Fibroblast of the aortic adventitia (primary cell): ENCODE measurements at places on chromosomes 6 and 20.
A peak's percentile ranks its signal among the peaks of the same experiment; 100 is the strongest.

DNA sequence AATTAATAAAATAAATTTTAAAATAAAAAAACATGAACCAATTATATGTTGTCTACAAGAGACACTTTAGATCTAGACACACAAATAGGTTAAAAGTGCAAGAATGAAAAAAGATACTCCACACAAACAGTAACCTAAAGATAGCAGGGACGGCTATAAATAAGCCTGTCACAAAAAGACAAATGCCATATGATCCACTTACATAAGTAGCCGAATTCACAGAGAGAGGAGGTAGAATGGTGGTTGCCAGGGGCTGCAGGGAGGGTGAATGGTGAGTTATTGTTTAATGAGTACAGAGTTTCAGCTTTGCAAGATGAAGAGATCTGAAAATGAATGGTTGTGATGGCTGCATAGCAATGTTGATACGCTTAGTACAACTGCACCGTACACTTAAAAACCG lies 32.7 kb downstream of the KATNA1 start:
- DNase-seq: no peak

GRCh38 chr6:90386399-90387382 lies 90.0 kb upstream of the BACH2 start:
- no peak for DNase-seq

DNA sequence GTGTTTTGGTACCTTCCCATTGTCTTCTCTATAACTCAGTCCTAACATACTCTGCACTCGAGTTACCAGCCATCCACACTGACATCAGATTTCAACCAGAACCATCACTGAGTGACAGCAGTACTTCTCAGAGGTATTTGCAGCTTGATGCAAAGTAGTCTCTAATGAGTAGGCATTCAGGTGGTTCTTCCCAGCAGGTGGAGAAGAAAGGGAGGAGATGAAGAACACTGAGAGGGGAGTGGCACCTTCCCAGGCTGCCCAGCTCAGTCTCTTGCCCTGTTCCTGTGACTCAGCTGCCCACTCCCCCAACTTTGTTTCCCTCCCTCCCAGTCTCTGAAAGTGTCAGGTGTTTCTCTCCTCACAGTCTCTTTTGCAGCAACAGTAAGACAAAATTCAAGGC lies 38.7 kb upstream of the SMIM28 start:
- no peak for DNase-seq

DNA sequence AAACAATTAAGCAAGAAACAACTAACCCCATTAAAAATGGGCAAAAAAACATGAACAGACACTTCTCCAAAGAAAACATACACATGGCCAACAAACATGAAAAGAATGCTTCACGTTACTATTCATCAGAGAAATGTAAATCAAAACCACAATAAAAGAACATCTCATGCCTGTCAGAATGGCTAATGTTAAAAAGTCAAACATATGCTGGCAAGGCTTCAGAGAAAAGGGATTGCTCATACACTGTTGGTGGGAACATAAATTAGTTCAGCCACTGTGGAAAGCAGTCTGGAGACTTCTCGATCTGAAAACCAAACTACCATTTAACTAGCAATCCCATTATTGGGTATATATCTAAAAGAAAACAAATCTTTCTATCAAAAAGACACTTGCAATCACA lies 217.5 kb downstream of the TINAG start:
- peak; percentile 2 for DNase-seq

- DNase-seq: no peak
These were observed 628 bp downstream of the NKAIN4 start for GRCh38 chr20:63253438-63254231.

GRCh38 chr6:37723016-37723415 lies 25.3 kb upstream of the MDGA1 start:
- no peak for DNase-seq

GRCh38 chr20:63374504-63374903 lies 13.4 kb upstream of the CHRNA4 start:
- no peak for DNase-seq

DNA sequence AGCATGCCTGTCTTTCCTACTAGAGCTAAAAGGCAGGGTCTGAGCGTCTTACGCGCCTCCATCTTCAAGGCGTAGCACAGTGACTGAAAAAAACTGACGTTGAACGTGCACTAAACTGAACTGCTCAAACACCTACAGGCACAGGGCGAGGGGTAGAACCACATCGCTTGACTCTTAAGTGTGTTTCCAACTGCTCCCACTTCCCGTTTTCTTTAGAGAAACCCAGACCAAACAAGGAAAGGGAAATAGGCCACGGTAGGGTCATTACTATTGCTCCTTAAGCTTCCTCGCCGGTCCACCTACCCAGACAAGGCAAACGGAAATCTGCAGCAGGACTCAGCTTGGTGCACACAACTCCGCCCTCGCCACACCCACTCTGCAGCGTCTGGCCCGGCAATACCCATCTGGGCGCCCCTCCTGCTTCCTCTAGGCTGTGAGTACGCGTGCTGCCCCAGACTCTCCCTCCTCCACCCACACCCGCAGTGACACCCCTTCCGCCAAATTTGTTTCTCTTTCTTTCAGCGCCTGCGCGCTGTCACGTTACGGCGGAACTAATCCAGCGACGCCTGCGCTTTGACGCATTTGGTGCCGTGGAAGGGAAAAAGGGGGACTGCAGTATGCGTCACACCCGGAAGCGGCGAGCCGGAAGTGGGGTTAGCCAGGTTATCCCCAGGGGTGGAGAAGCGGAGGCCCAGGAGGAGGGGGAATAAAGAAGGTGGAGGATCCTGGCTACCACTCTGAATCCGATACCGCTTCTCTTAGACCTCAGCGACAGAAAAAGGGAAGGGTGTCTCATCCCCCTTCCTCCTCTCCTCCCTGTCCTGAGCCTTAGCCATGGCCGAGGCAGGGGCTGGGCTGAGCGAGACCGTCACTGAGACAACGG lies at the start of gene PPP1R11:
Gene PPP1R11 (plus strand): TSS at position 622 of the 883 bp plus-strand sequence. CDS start 213 bp downstream, at position 835.
- peak; percentile 99 for DNase-seq

DNA sequence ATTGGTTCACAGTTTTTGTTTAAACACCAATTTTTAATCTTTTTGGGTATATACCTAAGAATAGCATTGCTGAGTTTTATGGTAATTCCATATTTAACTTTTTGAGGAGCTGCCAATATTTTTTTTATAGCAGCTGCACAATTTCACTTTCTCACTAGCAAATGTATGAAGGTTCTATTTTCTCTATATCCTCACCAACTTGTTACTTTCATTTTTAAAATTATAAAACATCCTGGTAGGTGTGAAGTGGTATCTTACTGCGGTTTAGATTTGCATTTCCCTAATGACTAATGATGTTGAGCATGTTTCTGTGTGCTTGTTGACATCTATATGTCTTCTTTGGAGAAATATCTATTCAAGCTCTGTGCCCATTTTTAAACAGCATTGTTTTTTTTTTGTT lies 452.1 kb downstream of the GRIK2 start:
- no peak for DNase-seq

- peak; percentile 75 for DNase-seq
These were observed 38.7 kb downstream of the CDKAL1 start for GRCh38 chr6:20572940-20573339.

GRCh38 chr6:36724514-36725390 lies 27.1 kb downstream of the RAB44 start:
- DNase-seq: peak; percentile 74

DNA sequence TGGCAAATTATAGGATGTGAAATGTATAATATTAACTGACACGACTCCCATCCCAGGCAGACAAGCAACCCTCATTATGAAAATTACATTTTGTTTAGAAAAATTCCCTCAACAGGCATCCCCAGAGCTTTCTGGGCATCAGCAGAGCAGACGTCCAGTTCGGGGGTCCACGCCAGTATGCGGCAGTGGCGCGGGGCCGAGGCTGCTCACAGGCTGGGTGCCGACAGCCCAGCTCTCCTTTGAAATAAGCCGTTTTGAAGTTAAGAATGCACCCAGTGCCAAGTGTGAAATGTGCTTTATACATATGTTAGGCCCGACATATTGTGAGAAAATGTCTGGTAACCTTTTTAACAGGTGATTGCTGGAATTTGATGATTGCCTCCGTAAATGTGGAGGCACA lies 50.4 kb downstream of the RPP40 start:
- no peak for DNase-seq

- no peak for DNase-seq
These were observed 19.7 kb downstream of the VAPB start for GRCh38 chr20:58408603-58409246.

GRCh38 chr20:1265226-1265915 lies 723 bp upstream of the SNPH start:
- DNase-seq: no peak

DNA sequence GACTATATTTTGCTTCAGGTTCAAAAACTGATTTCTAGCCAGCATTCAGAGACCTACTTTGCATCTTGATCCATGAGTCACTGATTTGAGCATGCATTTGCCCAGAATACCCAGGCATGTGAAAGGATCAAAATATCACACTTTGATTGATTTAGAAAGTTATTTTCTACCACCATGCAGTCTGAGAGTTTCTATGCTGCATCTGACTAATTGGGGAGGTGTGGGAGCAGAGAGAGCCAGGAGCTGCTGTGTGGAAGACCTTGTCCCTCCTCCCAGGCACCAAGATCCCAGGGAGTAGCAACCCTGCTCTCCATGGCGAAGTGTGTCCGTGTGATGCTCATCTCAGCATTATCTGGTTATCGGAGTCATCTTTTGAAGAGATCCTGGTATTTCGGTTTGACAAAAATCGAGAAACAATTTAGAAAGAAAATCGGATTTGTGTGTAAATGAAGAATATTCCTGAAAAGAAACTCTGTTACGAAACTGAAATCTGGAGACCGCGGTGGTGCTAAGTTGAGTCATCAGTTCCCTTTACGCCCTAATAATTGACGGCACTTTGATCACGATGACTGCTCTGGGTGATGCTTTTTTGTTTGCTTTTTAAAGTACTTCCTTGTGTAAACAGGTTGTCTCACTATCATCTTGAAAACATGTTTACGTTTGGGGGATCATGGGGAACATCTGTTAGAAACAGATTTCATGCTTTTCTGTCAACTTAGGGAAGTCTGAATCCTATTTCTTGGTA lies 193.4 kb downstream of the BACH2 start:
- DNase-seq: no peak

GRCh38 chr6:159390381-159390780 lies 221.2 kb downstream of the FNDC1 start:
- peak; percentile 20 for DNase-seq

DNA sequence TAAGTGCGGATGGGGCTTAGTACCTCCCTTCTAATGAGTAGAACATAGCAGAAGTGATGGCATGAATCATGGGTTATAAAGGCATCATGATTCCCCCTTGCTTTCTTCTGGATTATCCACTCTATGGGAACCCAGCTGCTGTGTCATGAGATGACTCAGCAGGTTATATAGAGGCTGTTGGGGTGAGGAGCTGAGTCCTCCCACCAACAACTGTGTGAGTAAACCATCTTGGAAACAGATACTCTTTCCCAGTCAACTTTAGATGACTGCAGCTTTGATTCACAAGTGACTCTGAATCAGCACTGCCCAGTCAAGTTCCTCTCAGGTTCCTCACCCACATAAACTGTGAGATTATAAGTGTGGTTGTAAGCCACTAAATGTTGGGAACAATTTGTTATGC lies 46.3 kb downstream of the FAM83B start:
- peak; percentile 68 for DNase-seq

DNA sequence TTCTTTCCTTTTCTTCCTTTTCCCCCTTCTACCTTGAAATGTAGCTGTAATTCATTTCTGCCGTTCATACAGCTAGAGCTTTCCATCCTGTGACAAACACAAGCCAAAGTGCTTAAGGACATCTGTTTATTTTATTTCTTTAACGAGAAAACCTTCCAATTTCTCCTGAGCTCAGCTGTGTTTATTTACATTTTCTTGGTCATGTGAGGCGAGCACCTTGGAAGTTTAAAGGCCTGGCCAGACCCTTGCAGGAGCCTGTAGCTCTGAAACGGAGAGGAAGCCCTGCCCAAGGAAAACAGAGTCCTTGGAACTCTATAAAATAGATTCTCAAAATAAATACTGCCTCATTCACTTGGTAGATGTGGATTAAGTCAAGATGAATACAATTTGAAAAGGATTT lies 223.1 kb downstream of the EYA2 start:
- peak; percentile 34 for DNase-seq

DNA sequence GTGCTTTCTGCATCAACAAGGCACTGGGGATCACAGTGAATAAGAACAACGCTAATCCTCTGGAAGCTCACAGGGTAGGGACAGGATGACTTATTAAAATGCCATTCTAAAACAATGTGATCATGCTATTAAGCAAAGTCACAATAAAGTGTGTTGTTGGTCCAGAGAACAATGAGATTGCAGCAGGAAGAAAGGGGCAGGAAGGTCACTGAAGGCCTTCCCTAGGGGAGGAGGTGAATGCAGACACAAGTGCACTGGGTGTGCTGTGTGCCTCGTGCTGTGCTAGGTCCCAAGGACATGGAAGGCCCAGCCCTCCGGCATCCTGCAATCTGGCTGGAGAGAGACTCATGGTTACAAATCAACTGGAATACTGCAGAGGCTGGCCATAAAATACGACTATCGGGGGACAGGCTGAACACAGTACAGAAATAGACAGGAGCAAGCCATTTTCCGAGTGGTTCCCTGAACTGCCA lies 55.7 kb downstream of the LYRM4 start:
- DNase-seq: peak; percentile 9

- DNase-seq: peak; percentile 93
These were observed 5.3 kb upstream of the HSPA1B start for GRCh38 chr6:31822036-31822821.

- DNase-seq: no peak
These were observed 585 bp downstream of the PIM1 start for GRCh38 chr6:37170273-37171200.

DNA sequence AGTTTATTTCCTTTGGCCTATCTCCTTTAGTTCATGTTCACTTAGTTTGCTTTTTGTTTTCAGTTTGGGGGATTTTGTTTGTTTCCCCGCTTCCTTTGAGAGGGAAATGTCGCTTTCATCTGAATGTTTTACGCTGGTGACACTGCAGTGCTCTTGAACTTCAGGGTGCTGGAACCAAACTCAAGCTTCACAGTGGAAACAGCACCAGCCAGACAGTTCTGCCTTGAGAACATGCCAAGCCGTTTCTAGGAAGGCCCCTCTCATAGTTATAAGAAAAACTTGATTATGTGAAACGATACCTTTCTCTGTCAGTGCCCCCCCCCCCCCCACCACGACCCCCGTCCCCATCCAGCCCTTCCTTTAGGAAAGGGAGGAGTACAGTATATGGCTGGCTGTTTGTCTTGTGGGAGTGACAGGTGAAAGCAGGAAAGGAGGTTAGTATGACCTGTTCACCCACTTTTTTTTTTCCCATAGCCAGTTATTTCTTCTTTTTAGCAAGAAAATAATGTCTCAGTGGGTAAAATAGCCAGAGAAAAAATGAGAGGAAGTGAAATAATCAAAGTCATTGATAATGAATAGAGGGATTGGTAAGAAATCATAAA lies 130.1 kb downstream of the LRRC1 start:
- DNase-seq: no peak

DNA sequence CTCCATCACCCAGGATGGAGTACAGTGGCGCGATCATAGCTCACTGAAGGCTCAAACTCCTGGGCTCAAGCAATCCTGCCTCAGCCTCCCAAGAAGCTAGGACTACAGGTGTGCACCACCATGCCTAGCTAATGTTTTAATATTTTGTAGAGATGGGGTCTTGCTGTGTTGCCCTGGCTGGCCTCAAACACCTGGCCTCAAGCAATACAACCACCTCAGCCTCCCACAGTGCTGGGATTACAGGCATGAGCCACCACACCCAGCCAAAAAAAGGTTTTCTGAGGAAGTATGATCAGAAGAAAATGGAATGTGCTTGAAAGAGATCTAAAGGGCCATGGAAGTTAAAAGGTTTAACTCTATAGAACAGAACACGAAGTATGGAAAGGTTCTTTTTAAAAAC lies 8.7 kb downstream of the RBBP9 start:
- DNase-seq: no peak
